ENCODE measurements at places on chromosomes 16 and 17. TPM values are rescaled to one million over a fixed set of nuclear protein-coding genes. Genes with fewer than 3 reads are reported as not detected.

The MYH11 gene
- 41.7 TPM for polyA plus RNA-seq

The POLR3K gene
- polyA plus RNA-seq = 15.1 TPM

The ADAMTS18 gene
- polyA plus RNA-seq = not detected

The GNGT2 gene
- polyA plus RNA-seq = 6.5 TPM

The TMEM238L gene
- 0.07 TPM for polyA plus RNA-seq

The TBC1D3G gene
- polyA plus RNA-seq = 2.7 TPM

The SPIRE2 gene
- polyA plus RNA-seq = 14.2 TPM

Data from adrenal gland (tissue), 19 donors.